AG10803 (cell line): ENCODE measurements at places on chromosomes 2 and 18.
A peak's percentile ranks its signal among the peaks of the same experiment; 100 is the strongest.

DNA sequence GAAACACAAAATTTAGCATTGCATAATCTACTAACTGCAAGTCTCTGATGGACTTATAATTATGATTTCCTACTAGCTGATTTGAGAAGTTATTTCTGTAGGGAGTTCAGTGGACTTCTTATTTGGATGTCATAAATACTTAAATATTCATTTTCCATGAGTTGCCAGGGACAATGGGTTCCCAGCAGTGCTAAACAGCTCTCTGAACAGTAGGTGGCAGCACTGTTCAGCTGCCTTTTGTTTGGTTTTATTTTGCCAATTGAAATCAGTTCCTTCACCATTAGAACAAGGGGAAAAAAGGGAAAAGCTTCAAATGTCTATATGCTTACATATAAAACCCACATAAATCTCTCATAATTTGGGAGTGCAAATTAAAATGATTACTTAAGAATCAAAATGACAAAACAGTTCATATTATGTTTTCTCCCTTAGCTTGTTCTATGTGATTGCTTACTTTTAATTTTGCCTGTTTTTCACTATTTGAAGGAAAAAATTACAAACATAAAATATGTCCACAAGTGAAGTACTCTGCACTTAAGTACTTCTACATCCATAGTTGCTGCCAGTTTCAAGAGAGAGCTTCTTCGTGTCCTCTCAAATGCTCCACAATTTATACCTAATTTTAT lies 898.9 kb downstream of the CPS1 start:
- peak; percentile 28 for DNase-seq

DNA sequence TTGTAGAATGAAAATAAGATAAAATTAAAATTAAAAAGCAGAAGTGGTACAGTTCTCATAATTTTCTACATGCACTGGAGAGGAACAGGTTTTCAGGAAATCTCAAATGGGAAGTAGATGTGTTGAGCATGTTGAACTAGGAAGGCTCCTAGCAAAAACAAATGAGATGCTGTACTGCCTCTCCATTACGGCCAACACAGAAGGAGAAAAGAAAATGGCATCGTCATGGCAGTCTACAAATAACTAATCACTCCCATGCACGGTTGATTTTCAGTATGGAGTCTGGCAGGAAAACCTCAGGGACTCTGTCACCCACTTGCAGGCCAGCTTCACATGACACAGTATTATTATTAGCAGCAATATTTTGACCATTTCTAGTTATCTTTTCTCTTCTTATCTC lies 278.7 kb downstream of the NRXN1 start:
- no peak for DNase-seq

DNA sequence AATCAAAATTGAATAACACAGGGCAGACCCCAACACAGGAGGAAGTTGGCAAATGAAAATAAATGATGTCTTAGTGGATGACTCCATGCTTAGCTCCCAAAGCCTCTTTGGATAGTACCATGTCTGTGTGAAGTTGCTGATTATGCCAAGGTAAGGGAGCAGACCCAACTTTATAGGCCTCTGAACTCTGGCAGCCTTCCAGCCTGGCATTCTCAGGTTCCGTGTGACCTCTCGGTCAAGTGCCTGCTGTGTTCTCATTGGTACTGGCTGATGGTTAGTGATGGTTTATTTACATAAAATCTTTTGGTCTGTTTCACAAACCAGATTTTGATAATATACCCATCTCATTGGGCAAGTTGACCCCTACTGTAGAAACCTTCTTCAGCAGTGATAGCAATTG lies 112.2 kb upstream of the TTC39C start:
- DNase-seq: no peak

DNA sequence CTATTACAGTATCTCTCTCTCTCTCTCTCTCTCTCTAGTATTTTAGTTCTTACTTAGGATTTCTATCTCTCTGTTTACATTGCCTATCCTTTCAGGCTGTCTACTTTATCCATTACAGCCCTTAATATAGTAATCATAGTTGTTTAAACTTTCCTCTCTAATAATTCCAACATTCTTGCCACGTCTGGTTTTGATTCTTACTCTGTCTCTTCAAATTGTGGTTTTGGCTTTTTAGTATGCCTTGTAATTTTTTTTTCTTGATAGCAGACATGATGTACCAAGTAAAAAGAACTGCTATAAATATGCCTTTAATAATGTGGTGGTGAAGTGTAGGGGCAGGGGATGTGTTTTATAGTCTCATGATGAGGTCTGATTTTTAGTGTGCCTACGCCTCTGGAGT lies 1809.5 kb upstream of the CELF4 start:
- DNase-seq: peak; percentile 16

GRCh38 chr2:111030260-111030891 lies 90.3 kb upstream of the BCL2L11 start:
- no peak for DNase-seq

DNA sequence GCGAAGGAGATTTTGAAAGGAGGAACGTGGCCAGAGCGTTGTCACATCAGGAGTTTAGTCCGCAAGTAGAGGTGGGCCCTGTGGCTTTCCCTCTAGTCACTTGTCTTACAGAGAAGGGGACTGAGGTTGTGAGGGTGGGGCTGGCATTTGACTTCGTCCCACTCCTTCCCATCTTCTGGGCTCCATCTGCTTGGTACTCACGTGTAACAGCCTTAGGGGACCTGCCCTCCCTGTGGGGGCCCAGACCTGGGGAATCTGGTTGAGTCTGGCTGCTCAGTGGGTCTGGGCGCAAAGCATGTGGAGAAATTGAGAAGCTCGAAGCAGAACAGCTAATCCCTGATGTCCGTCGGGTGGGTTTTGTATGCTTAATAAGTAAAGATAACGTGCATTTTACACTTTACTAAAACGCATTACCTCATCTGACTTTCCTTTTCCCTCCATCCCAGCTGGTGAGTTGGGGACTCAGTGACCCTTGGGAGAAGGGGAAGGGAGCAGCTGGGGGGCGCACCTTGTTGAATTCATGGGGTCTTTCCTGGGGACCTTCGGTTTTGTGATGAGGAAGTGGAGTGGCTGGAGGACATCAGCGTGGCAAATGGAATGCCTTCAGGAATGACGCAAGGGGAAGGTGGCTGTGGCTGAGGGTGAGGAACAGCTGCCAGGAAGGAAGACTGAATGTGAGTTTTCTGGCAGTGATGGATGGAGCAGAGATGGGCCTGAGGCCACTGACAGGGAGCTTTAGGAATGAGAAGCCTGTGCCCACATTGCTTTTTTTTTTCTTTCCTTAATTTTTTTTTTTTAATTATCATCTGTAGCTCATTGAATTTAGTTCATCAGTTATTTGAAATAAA lies 44.8 kb downstream of the ASAP2 start:
- peak; percentile 95 for DNase-seq

DNA sequence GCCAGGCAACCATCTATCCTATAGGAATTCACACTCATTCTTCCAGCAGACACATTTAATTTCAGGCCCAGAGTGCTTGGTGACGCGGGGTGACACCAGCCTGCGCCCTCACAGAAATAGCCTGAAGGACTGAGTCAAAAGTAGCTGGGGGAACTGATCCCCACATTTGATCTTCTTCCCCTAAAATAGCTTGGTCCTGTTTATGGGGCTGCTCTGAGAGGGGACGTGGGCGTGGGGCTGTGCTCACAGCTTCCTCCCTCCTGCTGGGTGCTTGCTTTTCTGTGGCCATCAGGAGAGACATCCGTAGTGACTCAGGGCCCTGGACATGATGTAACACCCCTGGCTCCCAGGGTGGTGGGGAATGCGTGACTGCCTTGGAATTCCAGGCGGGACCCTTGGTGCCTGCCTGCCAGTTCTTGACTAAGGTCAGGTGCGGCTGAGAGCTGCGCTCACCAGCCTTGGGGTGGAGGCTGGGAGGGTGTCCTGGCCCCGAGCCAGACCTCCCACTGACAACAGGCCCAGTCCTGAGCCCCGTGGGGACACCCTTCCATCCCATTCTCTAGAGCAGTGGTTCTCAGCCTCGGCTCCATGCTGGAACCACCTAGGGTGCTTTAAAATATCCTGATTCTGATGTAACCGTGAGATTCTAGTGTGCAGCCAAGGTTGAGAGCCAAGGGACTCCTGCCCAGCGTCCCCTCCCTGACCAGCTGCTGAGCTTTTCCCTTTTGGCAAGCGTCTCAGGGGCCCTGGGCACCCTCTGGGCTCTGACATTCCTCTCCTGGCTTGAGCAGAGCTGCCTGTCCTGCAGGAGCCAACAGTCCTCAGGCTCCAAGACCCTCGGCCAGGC lies 47.4 kb upstream of the SMAD7 start:
- peak; percentile 97 for DNase-seq

- no peak for DNase-seq
Measured at GRCh38 chr2:215662715-215663114, 226.8 kb upstream of the FN1 start.

DNA sequence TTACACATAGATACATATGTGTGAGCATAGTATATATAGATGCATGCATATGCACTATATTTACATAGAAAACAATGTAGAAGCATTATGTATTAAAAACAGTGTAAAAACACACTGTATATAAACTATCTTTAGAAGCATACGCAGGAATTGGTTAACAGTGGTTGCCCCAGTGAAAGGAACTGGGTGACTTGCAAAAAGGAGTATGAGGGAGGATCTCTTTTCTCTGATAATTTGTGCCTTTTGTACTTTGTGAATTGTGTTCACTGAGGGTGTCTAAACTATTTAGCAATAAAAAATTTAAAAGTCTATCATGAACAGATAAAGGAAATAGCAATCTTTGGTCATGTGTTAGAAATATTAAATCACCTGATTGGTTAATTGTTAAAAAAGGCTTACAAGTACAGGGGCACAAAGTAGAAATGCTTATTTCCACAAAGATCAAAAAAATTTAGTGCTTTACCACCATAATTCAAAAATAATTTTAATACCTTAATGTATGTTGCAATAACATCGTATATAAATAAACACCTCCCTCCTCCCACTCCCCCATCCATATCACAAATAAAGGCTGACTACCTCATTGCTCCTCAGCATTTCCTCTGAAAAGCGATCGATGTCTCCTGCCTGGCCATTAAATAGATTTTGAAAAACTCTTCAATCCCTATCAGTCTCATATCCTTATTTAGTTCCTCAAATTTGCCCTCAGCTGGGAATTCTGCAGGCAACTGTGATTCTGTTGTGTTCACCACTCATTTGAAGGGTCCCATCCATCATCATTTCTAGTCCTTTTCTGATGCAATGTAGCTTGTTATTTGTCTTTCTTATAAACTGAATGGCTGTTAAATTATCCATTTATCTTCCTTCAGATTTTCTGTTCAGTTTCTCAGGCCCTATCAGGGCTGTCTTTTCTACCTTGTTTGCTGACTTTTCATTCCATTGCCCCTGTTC lies 257.3 kb downstream of the AGPS start:
- no peak for DNase-seq

GRCh38 chr2:241213041-241213440 lies 24.6 kb downstream of the ANO7 start:
- DNase-seq: no peak

GRCh38 chr2:235366807-235367206 lies 127.0 kb upstream of the AGAP1 start:
- DNase-seq: no peak

DNA sequence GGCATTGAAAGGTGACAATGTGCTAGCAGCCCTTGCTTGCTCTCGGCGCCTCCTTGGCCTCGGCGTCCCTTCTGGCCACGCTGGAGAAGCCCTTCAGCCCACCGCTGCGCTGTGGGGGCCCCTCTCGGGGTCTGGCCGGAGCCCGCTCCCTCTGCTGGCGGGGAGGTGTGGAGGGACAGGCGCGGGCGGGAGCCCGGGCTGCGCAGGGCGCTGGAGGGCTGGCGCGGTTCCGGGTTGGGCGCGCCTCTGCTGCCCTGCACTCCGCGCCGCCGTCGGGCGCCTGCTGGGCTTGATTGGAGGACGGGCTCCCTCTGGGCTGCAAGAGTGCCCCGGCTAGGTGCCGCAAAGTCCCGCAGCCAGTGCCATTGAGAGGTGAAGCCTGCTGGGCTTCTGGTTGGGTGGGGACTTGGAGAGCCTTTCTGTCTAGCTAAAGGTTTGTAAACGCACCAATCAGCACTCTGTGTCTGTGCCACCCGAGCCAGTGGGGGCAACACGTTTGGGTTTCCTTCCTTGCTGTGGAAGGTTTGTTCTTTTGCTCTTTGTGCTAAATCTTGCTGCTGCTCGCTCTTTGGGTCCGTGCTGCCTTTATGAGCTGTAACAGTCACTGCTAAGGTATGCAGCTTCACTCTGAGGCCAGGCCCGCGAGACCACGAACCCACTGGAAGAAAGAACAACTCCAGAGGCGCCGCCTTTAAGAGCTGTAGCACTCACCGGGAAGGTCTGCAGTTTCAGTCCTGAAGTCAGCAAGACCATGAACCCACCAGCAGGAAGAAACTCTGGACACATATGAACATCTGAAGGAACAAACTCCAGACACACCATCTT lies 14.8 kb upstream of the IMP4 start:
- peak; percentile 56 for DNase-seq

DNA sequence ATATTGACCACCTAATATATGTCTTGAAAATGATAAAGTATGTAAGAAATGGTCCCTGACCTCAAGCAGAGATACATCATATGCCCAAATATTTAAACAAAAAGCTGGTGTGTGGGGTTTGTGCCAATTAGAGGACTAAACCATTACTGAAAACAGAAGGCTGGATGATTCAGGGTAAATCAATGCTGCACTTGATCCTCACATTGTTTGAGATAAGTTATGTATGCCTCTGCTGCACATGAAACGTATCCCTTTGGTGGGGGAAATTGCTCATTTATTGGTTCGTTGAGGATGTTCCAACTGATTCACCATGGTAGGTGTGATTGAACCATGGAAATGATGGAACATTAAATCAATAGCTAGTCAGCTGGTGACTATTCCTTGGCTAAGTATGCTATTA lies 24.7 kb upstream of the DARS1 start:
- peak; percentile 74 for DNase-seq

DNA sequence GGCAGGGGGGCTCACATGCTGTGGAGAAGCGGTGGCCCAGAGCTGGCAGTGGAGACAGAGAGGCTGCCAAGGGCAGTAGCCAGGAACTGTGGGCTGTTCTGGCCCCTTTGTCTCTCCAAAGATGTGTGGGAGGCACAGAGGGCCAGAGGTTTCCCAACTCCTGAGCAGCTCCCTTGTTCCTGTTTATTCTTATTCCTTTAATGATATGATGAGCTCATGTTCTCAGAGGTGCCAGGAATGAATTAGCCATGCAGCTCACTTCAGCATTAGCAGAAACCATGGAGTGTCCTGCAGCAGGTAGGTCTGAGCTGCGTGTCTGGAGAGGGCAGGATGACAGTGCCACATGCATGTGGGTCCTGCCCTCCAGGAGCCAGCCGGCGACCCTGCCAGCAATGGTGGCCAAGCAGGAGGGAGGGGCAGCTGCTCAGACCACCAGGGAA lies 77.9 kb upstream of the FZD7 start:
- no peak for DNase-seq

- no peak for DNase-seq
Measured at GRCh38 chr2:185466915-185467314, 271.7 kb upstream of the FSIP2 start.
